Stimulated activated CD8-positive, alpha-beta memory T cell treated with anti-CD3 and anti-CD28 coated beads, Interleukin-4, amount 100 ng/mL, for 1 hour (primary cell): ENCODE measurements at places on chromosomes 6 and 20.

- no peak for DNase-seq
Measured at GRCh38 chr6:90428514-90428913, 131.9 kb upstream of the BACH2 start.

GRCh38 chr20:49674383-49675352, 39.0 kb downstream of the B4GALT5 start:
- no peak for DNase-seq

DNA sequence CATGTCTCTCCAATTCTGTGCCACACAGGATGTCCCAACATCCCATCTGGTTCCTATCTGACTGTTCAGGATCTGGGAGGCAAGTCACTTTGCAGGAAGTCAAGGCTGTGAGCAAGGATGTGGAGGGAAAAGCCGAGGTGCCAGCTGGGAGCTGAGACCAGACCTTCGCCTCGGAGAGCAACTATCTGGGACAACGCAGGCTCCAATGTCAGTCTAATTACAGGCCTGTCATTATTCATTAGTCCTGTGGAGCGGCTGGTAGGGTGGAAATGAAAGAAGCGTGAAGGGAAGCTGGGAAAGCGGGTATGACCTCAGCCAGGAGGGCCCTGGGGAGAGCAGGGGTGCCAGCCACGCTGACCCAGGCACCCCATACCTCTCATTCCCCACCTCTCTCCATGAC, 147.3 kb downstream of the UNC5CL start:
- DNase-seq: no peak

DNA sequence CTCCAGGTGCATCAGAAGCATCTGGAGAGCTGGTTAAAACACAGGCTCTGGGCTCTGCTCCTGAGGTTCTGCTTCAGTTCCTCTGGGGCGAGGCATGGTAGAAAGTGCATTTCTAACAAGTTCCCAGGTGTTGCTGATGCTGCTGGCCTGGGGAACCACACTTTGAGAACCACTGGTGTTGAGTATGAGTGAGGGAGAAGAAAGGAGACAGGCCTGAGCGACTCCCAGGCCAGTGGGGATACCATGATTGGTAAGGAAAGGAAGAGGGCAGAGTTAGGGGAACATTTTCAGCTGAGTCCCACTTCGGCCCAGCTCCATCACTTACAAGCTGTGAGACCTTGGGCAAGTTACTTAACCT, 36.8 kb downstream of the KIAA1755 start:
- no peak for DNase-seq

GRCh38 chr6:38213251-38213658, 393.7 kb downstream of the ZFAND3 start:
- DNase-seq: no peak

- peak; percentile 25 for DNase-seq
Measured at GRCh38 chr6:161393839-161394364, 120.0 kb upstream of the AGPAT4 start.

GRCh38 chr20:51122931-51123658, 100.2 kb upstream of the KCNG1 start:
- no peak for DNase-seq
